ENCODE measurements at places on chromosomes 16 and 17. TPM values are rescaled to one million over a fixed set of nuclear protein-coding genes. Genes with fewer than 3 reads are reported as not detected.

The TNFSF12 gene
- 0.39 TPM for polyA plus RNA-seq

DNA sequence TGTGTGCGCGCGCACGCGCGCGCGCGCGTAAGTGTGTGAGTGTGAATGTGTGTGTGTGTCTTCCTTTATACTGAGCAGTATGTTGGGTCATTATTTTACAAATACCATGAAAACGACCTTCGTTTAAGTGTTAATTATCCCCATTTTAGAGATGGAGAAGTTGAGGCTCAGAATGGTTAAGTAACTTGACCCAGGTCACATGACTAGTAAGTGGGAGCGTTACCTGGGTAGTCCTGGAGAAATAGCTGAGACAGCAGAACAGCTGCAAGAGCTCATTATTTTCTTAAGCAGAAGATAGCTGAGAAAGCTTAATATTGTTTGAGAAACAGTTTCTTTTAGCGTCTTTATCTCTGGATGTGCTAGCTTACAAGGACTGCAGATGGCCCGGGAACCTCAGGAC is 78.8 kb downstream of the IRX3 start:
- H3K27me3 ChIP-seq, result peaks cover 46% of the 10 kb centered on the region
- H3K4me3 ChIP-seq, result no peak overlapping the region
- peaks cover 4% of the 10 kb centered on the region for H3K4me1 ChIP-seq

The OR4D1 gene
- polyA plus RNA-seq, result not detected

DNA sequence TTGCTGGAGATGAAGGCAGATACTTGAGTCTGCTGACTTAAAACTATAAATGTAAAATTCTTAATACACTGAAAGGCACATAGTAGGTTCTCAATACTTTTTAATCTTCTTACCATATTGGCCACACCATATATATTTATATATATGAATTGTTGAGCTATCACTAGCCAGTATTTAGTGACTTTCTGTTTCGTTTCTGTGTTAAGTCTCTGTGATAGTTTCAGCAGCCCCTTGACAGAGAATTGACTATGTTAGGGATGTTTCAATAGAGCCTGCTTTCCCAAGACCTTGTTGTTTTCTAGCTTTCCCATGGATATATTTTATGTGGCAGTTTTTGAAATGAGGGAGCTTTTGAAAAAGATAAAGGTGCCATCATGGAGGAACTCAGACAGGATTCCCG is 206.5 kb upstream of the GOT2 start:
- H3K27me3 ChIP-seq, result no peaks in the 10 kb centered on the region
- no peak overlapping the region for H3K4me3 ChIP-seq
- H3K36me3 ChIP-seq, result no peaks in the 10 kb centered on the region
- no peaks in the 10 kb centered on the region for H3K4me1 ChIP-seq

The TBC1D3H gene
- polyA plus RNA-seq, result not detected

DNA sequence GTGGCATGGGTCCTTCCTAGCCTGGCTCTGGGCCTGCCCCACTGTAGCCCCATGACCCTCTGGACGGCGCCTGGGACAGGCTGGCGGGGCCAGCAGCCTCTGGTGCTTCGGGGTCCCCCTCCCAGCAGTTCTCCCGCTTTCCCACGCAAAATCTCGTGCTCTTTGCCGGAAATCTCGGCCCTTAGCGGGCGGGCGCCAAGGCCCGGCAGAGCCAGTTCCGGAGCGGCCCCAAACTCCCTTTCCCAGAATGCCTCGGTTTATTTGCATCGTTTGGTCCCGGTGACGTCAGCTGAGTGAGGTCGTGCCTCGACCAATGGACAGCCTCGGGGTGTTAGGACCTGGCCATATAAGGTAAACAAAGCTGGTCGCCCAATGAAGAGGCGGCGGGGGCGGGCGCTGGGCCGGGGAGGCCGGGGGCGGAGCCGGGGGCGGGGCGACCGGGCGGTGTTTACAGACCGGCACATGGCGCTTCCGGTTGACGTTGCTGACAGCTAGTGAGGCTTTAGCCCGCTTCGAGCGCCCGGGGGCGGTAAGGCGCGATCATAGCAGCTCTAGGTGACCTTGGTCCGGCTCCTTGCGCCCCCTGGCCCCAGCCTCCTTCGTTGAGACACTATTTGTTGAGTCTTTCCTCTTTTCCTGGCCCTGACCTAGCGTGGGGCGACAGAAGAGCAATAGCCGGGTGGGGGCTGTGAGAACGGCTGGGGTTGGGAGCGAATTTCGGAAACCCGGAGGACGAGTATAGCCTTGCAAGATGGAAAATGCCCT is 1.5 kb upstream of the UBALD1 start:
- H3K27ac ChIP-seq, result peak overlapping the region; percentile 85
- peaks cover 38% of the 10 kb centered on the region for H3K4me1 ChIP-seq
- peak overlapping the region; percentile 56 for H3K4me3 ChIP-seq
- H3K36me3 ChIP-seq, result no peaks in the 10 kb centered on the region
- no peaks in the 10 kb centered on the region for H3K27me3 ChIP-seq

DNA sequence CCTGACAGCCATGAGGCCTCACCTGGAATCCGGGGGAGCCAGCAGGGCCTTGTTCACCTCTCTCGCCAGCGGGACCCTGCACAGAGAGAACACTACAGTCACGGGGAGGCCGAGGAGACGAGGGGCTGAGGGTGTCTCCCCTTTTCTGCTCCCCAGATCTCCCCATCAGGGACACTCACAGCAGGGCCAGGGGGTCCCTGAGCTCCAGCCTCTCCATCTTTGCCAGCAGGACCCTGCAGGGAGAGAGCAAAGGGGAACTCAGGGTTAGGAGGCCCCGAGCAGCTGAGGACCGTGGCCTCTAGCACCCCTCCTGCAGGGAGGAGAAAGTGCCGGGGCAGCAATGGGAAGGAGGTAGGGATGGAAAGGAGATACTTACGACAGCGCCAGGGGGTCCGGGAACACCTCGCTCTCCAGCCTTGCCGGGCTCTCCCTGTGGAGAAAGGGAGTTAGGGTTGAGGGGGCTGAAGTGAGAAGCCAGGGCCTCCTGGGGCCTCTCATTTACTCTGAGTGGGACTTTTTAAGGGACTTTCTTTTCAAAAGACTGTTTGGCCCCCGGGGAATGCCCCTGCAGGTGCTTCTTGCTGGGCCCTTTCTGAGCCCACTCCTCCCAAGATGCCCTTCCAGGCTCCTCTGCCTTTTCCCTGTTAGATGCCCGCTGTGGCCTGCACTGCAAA is 8.7 kb downstream of the COL1A1 start:
- peaks cover 10% of the 10 kb centered on the region for H3K36me3 ChIP-seq
- H3K27ac ChIP-seq, result no peak overlapping the region
- peaks cover 3% of the 10 kb centered on the region for H3K4me1 ChIP-seq
- H3K27me3 ChIP-seq, result no peaks in the 10 kb centered on the region
- DNase-seq, result no peak

The FBXO39 gene
- 3.3 TPM for polyA plus RNA-seq

GRCh38 chr17:72766761-72767356 is 325.6 kb downstream of the SLC39A11 start:
- H3K36me3 ChIP-seq, result no peaks in the 10 kb centered on the region
- H3K27me3 ChIP-seq, result no peaks in the 10 kb centered on the region
- H3K4me1 ChIP-seq, result no peaks in the 10 kb centered on the region
- no peak overlapping the region for H3K27ac ChIP-seq
- no peak overlapping the region for H3K4me3 ChIP-seq
- no peak for DNase-seq
